Heart left ventricle (tissue), 16 donors: ENCODE measurements at places on chromosomes 7 and 10. TPM values are rescaled to one million over a fixed set of nuclear protein-coding genes. Genes with fewer than 3 reads are reported as not detected.
A peak's percentile ranks its signal among the peaks of the same experiment; 100 is the strongest.

- no peak for DNase-seq
Measured at GRCh38 chr10:66671562-66671961, 254.3 kb upstream of the LRRTM3 start.

DNA sequence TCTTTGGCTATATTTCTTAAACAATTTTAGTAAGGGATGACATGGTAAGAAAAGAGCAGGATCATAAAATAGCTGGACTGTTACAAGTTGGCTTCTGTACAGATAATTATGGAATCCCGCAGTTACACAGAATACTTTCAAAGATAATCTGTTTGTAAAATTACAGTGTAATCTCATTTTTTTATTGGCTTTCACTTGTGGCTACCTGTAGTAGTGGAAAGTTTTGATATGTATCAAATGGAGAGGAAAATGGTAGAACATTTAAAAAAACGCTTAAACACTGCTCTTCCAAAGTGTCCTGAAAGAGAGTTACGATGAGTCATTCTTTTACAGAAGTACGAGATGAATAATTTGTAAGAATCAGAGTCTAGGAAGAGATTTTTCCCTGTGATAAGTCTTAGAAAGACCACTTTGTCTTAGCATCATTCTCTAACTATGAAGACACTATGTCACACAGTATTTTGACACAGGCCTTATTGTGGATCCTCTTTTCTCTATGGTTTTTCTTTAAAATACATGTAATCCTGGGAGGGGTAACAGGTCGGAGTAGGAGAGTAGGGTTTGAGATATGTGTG is 215.0 kb upstream of the DKK1 start:
- no peak for DNase-seq

DNA sequence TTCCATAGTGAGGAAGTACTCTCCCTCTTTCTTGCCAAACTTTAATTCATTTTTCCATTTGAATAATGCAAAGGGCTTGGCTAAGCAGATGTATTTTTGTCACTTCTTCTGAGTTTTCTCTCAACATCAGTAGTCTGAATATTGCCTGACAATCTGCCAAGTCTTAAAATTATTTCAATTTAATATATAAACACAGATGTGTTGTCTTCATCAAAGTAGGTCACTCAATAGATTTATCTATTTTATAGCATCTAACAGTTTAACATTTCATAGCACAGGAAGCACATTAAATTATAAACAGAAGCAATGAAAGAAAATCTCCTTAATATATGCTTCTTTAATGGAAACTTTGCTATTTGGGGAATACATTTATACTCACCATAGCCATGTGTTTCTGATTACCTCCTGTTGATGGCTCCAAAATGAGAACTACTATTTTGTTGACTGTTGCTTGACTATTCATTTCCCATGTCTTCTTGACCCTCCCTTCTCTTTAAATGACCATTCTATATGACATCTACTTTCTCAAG is 4.5 kb downstream of the CPED1 start:
- no peak for DNase-seq

DNA sequence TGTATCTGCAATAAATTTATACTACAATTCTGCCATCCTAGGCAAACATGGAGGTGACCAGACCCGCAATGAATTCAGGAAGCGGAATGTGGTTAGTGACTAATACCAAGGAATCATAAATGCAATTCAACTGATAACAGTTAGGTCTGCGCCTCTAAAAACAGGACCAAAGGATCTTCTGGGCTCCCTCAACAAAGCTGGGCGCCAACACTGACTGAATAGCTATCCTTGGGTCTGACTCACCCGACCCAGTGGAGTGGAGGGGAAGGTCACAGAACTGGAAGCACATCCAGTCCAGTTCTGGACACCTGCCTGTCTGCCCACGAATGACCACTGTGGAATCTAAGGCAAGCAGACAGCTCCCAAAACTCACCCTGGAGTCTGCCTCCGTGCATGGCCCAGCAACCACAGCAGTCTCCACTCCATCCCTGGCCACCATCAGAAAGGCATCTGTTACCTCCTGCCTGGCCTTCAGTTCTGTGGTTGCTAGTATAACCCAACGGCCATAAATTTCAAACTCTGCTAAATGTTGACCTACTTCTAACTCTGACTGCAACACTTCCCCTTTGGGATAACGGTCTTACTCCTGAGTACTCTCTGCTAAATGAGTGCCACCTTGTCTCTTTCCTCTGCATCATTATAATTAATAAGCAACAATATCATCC is 43.0 kb upstream of the DLX6 start:
- no peak for DNase-seq

- no peak for DNase-seq
Measured at GRCh38 chr10:108757946-108758345, 1165.4 kb downstream of the XPNPEP1 start.

DNA sequence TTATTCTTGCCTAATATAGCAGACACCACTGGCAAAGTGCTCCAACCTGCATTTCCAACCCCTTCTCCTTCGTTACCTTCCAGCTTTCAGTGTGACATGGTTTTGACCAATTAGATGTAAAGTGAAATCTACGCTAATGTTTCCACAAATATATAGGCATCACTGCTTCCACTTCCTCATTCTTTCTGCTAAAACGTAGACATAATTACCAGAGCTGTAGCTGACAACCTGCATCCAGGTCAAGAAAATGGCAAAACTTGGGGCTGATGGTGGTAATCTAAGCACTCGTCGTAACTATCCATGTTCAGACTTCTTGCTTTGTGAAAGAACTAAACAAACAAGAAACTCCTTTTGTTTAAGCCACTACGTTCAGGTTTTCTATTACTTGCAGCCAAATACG is 41.8 kb upstream of the COL1A2 start:
- no peak for DNase-seq

- no peak for DNase-seq
Measured at GRCh38 chr10:129677377-129677927, 210.4 kb downstream of the MGMT start.

DNA sequence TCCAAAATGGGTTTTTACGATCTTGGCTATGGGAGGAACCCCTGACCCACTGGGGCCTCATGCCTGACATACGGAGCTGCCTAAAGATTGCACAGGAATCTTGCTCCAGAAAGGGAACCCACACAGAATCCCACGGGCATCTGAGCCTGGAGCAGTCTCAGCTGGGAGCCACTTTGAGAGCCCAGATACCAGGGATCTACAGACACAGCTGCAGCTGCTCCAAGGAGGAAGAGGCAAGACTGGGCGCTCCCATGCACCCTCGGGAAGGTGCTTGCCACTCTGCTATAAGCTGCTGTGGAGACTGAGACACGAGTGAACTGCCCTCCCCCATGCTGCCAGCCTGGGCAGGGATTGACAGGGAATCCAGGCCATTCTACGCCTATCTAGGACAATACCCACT is 202.5 kb downstream of the REEP3 start:
- no peak for DNase-seq

- DNase-seq, result no peak
Measured at GRCh38 chr7:47342296-47343060, 239.4 kb downstream of the TNS3 start.

- DNase-seq, result no peak
Measured at GRCh38 chr7:20744954-20745446, 41.7 kb downstream of the SP8 start.

DNA sequence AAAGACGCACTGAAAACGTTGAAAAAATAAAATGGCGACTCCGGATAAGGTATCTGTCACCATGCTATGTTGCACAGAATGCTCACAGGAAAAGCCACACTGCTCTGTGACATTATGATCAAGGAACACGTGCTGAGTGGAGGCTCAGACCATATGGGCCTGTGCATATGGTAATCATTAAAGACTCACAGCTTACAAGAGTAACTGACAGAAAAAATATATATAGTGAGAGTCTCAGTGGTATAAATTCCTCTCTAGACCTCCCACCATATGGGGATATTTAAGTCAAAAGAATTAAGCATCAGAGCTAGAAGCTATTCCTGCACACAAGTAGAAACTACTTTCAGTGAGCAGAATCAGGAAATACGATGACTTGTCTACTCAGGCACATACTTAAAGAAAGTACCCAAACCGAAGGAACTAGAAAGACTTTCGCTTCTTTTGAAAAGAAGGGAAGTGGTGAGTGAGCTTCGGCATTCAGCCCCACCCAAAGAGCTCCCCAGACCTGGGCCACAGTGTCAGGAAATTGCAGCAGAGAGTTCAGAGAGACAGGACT is 65.1 kb upstream of the MPP7 start:
- DNase-seq, result peak; percentile 22

DNA sequence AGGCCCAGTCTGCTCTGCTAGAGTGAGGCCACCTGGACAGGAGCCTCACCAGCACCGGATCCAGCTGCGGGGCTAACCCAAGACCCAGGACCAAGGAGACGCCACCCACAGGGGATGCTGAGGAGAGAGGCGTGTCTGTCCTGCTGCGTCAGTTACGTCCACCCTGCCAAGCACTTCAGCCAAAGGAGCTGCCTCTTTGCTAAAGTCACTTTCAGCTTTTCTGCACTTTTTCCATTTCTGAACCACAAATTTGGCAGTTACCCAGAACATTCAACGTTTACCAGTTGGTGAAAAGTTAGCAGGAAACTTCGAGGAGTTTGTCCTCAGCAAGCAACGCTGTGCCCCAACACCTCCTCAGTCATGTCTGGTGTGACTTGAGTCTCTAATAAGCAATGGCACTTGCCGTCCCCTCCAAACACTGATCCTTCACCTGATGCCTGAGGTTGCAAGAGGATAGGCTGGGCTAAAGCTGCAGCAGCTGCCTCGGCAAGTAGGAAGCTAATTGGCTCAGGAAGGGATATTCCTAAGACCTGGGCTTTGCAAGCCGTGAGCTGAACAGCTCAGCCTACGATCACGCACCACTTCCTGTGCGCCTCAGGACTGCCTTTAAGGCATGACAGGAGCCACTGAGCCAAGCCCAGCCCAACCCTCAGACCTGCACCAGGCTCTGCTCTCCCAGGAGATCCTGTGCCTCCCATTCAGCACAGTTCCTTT is 40.1 kb downstream of the KCNH2 start:
- DNase-seq, result no peak

GRCh38 chr10:51716981-51717380 is 17.6 kb upstream of the CSTF2T start:
- DNase-seq, result no peak

GRCh38 chr10:103890194-103890658 is 27.8 kb downstream of the STN1 start:
- DNase-seq, result no peak

GRCh38 chr7:100489824-100490223 is 6.1 kb downstream of the NYAP1 start:
- DNase-seq, result peak; percentile 36

DNA sequence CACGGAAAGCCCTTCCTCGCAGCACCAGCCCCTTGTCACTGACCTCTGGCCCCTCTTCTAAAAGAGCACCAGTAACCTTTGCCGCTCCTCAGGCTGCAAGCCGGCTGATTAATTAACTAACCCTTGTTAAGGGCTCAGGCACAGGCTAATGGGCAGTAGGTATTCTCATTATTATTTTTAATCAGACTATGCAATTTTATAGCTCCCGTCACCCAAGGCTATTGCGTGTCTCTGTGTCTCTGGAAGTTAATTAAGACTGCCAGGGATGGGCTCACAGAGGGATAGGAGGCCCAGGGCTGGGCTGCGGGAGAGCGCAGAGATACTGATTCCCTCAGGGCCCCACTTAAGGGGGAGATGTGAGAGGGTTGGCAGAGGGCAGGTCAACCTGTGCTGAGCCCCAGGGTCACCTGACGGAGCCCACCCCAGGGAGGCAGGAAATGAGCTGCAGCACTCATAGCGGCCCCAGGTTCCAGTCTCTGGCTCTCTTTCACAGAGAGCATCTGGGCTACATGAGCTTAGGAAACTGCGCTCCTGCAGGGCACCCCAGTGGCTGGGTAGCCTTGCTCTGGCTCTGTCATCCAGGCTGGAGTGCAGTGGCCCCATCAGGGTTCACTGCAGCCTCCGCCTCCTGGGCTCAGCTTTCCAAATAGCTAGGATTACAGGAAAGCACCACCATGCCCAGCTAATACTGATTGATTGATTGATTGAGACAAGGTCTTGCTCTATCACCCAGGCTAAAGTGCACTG is 92.2 kb upstream of the LRRC4 start:
- DNase-seq, result no peak

DNA sequence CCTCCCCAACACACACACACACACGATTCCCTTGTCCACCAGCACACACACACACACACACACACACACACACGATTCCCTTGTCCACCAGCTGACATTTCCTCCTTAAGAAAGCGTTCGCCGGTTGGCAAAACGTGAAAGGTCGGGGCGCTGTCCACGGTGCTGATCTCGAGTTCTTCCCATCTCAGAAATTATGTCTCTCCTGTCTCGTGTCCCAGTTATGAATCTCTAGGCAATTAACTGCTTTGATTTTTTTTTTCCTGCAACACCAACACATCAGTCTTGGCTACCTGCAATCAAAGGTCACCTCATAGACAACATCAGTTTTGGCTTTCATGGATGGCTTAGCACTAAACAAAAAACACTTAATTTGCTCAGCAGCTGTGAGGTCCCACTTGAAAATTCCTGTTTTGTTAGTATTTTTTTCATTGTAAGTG is 1.9 kb downstream of the INA start:
- peak; percentile 45 for DNase-seq

DNA sequence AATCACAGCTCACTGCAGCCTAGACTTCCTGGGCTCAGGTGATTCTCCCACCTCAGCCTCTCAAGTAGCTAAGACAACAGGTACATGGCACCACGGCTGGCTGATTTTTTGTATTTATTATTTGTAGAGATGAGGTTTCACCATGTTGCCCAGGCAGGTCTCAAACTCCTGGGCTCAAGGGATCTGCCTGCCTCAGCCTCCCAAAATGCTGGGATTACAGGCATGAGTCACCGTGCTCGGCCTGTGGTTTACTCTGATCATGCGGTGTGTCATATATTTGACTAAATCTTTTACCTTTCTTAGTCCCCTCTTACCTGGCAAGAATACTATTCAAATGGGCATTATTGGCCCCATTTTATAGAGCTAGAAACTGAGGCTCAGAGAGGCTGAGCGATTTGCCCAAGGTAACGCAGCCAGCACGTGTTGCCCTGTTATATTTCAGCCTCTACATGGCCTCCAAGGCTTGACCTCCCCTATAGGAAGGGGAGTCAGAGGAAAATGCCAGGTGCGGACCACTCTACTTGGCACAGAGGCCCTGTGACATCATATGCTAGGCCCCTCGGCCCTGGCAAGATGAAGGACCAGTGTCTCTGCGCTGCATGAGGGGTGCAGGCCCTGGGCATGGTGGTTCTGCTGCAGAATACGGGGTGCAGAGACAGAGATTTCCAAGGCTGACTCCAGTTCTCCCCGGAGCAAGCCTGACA is 8.2 kb downstream of the ZCCHC24 start:
- DNase-seq, result no peak

- DNase-seq, result no peak
Measured at GRCh38 chr10:94224656-94225055, 138.1 kb downstream of the NOC3L start.

BTBD16 gene
- total RNA-seq, result not detected

PNLIPRP1 gene
- total RNA-seq, result 0.81 TPM

CNPY1 gene
- total RNA-seq, result not detected

TLL2 gene
- 3.2 TPM for total RNA-seq

OPALIN gene
- total RNA-seq, result 0.16 TPM

NPFFR1 gene
- not detected for total RNA-seq

UCMA gene
- total RNA-seq, result not detected

CCDC172 gene
- total RNA-seq, result not detected

SPDYE1 gene
- not detected for total RNA-seq
